ENCODE measurements at places on chromosomes 1 and 21.

GRCh38 chr21:41128981-41129380 lies 39.0 kb upstream of the BACE2 start:
- no peak for DNase-seq

DNA sequence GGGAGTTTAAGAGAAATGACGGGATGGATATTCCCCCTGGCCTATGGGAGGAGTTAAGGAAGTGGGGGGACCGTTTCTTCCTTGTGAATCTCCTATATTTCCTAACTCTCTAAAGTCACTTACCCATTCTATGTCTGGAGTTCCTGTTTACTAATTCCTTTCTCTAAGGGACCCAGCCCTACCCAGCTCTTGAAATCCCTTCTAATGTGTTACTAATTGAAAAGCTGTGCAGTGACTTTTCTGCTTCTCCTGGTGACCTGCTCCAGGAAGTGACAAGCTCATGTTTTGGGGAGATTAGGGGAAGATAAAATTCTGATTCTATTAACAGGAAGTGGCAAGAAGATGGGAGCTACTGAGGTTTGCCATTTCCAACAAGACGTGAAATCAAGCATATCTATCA lies 4.0 kb upstream of the SAMSN1 start:
- DNase-seq = no peak

- no peak for DNase-seq
Measured at GRCh38 chr1:232145768-232146167, 484.2 kb downstream of the SIPA1L2 start.

- no peak for DNase-seq
Measured at GRCh38 chr1:26221094-26221493, 12.9 kb upstream of the CEP85 start.

DNA sequence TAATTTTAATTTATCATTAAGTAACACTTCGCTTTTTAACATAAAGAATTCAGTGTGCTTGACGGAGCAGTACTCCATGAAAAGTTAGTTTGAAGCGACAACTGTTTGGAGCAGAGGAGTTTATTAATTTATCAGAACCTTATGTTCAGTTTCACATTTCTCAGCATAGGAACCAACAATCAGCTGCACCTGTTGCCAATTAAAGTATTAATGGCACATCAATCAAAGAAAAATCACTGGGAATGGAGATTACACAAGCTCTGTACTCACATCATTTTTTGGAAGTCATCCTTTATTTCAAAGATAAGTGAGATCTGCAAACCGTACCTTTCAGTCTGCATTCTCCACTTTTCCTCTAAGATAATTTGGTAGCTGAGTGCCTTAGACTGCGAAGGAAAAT lies 344.6 kb downstream of the LMO4 start:
- DNase-seq = no peak

- no peak for DNase-seq
Measured at GRCh38 chr21:41932191-41932575, 21.6 kb downstream of the C2CD2 start.

GRCh38 chr1:187121661-187122060 lies 292.9 kb downstream of the PLA2G4A start:
- no peak for DNase-seq

- no peak for DNase-seq
Measured at GRCh38 chr1:226128487-226129075, 58.0 kb downstream of the ACBD3 start.

GRCh38 chr1:183142171-183142570 lies 43.9 kb upstream of the LAMC2 start:
- DNase-seq = no peak

DNA sequence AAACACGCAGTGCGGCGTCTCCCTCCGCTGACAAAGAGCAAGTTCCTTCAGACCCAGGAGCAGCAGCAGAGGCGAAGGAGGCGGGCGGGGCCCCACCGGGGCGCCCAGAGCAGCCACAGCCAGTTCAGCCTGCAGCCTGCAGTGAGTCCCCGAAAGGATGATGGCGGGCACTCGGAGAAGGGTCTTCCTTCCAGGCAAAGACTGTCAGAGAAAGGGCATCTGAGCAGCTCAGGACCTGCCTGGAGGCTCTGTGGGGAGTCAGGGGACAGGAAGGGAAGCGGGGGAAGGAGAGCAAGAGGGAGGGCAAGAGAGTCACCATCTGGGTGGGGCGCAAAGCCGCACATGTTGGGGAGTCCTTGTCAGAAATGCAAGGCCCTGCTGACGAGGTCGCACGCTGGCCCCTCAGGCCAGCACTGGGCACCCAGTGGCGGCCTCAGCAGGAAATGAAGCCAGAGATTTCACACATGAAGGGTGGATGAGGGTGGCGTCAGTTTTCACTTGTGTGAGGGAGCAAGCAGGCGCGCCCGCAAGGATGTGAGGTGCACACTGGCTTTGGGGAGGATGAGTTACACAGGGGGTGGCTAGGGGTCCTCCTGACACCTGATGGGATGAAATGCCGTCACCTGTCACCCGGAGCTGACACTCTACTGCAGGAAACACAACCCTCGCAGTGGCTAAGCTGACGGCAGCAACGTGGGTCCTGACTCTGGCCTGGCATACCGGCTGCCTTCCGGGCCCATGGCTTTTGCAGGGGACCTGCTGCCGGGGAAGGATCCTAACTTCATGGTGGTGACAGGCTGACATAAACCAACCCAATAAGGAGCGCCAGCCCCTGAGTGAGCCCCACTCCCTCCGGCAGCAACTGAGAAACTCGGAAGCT lies 6.6 kb downstream of the LRRC47 start:
- DNase-seq = no peak

- DNase-seq = no peak
Measured at GRCh38 chr1:88466899-88467580, 217.0 kb upstream of the PKN2 start.

- DNase-seq = no peak
Measured at GRCh38 chr1:119353836-119354235, 14.7 kb upstream of the HAO2 start.

GRCh38 chr1:207223162-207223561 lies 98.3 kb upstream of the CD55 start:
- no peak for DNase-seq

DNA sequence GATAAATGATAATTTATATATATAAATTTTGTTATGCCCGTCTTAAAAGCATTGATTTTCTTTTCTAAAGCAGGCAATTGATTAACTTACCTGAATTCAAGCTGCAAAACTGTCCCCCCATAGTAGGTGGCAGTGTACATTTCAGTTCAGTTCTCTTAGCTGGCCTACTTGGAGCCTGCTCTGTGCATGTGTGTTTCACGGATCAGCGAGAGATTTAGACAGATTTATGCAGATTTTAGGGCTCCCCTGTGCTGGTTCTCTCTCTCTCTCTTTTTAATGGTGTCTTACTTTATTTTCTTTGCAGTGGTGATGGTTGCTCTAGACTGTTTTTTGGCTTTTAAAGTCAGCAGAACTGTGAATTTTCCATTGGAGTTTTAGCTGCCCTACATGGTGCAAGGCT lies 30.7 kb downstream of the CLIC4 start:
- no peak for DNase-seq

GRCh38 chr1:6963912-6964307 lies 178.7 kb downstream of the CAMTA1 start:
- no peak for DNase-seq

- DNase-seq = no peak
Measured at GRCh38 chr1:68379085-68379478, 70.7 kb downstream of the RPE65 start.

DNA sequence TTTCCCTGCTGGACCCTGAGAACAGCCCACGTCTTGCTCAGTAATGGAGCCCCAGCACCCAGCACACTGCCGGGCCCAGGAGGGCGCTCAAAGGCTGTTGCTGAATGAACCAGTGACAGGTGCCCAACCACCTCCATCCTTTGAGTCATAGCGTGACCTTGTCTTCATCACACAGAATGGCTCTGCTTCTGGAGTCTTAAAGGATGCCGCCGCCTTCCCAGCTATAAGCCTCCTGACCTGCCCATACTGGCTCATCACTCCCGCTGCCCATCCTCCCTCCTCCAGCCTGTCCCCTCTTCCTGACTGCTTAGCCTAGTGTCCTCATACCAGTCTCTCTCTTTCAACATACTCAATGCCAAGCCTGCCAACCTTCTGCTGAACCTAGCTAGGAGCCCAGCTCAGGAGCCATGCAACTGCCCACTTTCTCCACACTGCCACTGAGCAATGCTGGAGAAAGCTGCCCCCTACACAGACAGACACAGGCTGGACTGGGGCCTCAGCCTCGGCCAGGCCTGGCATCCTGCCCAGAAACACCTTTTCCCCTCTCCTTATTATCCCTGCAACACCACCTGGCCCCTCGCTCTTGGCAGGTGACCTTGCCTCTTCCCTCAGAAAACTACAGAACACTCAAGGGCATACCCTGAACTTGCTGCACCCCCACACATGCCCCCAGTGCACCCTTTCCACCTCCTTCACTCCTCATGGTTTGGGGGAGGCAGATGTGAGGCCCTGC lies 14.1 kb downstream of the TTC39A start:
- DNase-seq = no peak

GRCh38 chr1:42815941-42816584 lies 859 bp upstream of the ERMAP start:
- DNase-seq = no peak

DNA sequence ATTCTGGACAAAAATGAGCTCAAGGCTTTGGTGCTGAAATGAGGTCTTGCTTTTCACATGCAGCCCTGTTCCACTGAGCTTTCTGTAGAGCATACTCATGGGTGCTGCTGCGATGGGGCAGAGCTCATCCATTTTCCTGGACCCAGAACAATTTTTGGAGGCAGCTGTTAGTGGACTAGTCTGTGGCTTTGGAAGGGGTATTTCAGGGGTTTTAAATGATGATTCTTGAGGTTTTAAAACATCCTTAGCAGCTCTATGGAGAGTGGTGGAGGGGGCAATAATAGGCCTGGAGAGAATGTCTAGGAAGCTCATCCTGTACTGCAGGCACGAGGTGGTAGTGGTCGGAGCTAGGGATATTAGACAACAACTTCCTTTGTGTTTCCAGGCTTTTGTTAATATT lies 16.5 kb downstream of the NOS1AP start:
- no peak for DNase-seq

DNA sequence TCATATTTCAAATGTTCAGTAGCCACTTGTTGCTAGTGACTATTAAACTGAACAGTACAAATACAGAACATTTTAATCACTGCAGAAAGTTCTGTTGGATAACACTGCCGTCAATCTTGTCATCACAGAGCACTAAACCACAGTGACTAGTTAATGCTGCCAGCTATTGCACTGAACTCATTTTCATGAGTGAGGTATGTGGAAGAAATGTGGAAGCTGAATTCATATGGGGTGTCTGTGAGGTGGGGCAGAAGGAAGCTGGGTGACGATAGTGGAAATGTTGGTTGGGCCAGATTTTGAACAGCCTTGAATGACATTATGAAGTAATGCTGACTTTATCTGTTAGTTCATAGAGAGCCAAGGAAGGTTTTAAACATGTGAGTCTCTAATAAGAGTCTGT lies 49.6 kb downstream of the OSBPL9 start:
- DNase-seq = no peak

DNA sequence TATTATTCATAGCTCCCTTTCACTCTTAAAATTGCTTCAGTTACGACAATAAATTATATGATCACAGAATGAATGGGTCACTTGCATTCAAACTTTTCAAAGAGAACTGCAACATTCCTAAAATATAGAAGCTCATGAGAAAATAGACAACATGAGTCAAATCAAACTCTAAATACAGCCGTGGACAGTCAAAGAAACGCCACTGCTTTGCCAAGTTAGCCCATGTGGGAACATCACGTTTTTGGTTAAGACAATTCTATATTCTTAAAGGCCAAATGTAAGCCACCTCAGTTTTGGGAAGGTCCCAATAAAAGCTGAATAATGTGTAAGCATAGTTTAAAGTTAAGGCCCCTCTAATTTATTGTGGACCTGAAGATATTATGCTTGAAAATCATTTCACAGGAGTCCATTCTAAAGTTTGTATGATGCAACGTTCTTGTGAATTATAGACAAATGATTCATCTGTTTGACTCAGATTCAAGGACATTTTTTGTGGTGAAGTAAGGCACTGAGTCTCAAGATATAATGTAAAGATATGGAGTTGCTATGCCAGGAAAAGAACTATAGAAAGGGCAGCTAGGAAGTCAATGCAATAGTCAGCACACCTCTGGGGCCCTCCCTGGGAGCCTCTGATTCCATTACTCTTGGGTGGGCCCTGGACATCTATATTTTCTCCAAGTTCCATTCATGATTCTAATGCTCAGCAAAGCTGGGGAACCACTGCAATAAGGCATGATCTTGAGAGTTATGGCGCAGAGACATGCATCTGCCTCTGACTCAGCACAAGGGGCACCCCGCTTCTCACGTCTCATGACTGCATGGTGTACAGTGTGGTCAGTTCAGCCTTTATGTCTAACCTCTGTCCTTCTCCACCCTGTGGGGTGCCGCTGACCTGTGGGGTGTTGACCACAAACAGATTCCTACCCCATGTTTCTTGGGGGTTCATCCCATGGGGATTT lies 33.9 kb downstream of the ETS2 start:
- DNase-seq = no peak

DNA sequence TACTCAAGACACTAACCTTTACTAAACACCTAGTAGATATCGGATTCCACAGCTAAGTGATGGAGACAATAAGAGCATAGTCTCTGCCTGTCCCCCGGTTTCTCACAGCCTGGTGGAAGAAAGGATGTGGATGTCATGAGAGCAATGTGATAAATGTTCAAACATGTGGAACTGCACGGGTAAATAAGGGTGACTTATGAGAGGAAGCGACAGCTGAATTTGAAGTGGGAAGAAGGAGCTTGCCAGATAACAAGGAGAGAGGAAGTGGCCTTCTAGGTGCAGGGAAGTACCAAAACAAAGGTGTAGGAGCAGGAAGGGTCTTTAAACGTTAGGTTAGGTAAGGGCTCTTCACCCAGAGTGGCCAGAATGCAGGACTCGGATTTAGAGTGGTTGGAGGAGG lies 178.6 kb upstream of the NRIP1 start:
- no peak for DNase-seq

DNA sequence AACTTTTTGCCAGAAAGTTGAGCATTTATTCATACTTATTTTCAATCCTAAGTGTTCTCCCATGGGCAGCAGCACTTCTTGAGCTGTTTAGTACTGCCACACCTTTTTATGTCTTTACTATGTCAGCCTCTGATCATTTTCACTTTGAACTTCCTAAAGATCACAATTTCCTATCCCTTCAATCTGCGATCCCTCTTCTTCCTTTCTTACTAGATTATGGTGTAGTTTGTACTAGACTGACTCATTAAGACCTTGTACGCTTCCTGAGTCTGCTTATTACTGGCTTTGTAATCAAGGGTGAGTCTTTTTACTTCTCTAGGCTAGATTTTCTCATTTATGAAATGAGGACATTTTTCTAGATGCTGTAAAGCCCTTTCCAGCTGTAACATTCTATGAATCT lies 55.1 kb downstream of the LRIG2 start:
- no peak for DNase-seq

GRCh38 chr1:76585980-76586674 lies 281.2 kb upstream of the ST6GALNAC5 start:
- DNase-seq = no peak

DNA sequence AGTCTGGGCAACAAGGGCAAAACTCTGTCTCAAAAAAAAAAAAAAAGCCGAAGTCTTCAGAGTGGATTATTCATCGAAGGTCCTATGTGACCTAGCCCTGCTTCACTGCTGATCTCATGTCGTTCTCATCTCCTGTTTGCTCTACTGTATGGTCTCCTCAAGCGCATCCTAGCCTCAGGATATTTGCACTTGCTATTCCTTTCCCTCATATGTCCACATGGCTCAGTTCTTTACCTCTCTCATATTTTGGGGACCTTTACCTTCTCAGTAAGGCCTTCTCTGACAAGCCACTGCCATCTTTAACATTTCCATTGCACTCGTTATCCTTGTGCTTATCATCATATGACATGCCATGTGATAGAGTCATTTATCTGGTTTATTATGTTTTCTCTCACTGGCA lies 2.6 kb downstream of the TBCE start:
- DNase-seq = no peak

- DNase-seq = no peak
Measured at GRCh38 chr1:87428883-87429282, 100.2 kb downstream of the LMO4 start.
